NCI-H345 (cell line): ENCODE measurements at places on chromosomes 6 and 20.

- no peak for DNase-seq
Measured at GRCh38 chr20:52441710-52442109, 250.1 kb upstream of the ZFP64 start.

DNA sequence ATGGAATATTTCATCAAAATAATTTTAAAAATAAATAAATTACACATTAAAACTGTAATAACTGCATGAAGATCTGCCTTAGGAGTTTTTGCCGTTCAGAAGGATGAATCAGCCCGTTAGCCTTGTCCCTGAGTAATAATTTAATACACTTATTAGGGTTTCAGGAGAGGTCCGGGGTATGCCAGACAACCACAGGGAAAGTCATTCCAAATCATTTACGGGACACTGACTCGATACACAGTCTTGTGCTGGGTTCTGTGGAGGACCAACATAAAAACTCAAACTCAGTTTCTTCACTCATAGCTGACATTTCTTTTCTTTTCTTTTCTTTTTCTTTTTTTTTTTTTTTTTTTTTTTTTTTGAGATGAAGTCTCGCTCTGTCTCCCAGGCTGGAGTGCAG lies 735 bp upstream of the LY6G6F start:
- no peak for DNase-seq

- DNase-seq: no peak
Measured at GRCh38 chr20:60007464-60007863, 49.2 kb downstream of the CDH26 start.

GRCh38 chr20:39108746-39109145 lies 146.6 kb downstream of the DHX35 start:
- DNase-seq: no peak

- DNase-seq: no peak
Measured at GRCh38 chr6:79687759-79688158, 56.6 kb downstream of the SH3BGRL2 start.

DNA sequence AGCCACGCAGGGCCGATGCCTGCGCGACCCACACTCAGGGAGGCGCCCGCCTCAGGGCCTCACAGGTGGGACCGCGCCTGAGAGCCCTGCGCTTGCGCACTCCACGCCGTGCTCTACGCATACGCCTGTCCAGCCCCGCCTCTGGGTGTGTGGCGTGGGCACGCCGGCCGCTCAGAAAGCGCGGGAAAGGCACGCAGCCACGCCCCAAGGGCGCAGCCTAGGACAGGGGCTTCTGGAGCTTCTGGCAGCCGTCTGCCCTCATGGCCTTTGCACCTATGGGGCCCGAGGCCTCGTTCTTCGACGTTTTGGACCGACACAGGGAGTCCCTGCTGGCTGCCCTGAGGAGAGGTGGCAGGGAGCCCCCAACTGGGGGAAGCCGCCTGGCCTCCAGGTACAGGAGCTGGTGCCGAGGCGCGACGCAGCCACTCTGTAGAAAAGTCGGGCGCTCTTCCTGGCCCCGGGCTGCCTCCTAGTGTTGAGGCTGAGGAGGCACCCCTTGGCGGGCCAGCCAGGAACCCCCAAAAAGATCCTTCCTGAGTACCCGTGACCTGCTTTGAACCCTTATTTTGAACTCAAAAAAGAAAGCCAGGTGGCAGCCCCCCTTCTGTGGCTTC lies at the start of gene SPO11:
TSS of gene SPO11 (plus strand) at position 196 of the 614 bp plus-strand sequence. CDS start at position 261, 65 bp downstream.
- peak; percentile 13 for DNase-seq

GRCh38 chr20:62352402-62353288 lies 14.5 kb downstream of the LAMA5 start:
- peak; percentile 64 for DNase-seq

GRCh38 chr20:34129518-34130162 lies 17.6 kb upstream of the EIF2S2 start:
- peak; percentile 86 for DNase-seq

DNA sequence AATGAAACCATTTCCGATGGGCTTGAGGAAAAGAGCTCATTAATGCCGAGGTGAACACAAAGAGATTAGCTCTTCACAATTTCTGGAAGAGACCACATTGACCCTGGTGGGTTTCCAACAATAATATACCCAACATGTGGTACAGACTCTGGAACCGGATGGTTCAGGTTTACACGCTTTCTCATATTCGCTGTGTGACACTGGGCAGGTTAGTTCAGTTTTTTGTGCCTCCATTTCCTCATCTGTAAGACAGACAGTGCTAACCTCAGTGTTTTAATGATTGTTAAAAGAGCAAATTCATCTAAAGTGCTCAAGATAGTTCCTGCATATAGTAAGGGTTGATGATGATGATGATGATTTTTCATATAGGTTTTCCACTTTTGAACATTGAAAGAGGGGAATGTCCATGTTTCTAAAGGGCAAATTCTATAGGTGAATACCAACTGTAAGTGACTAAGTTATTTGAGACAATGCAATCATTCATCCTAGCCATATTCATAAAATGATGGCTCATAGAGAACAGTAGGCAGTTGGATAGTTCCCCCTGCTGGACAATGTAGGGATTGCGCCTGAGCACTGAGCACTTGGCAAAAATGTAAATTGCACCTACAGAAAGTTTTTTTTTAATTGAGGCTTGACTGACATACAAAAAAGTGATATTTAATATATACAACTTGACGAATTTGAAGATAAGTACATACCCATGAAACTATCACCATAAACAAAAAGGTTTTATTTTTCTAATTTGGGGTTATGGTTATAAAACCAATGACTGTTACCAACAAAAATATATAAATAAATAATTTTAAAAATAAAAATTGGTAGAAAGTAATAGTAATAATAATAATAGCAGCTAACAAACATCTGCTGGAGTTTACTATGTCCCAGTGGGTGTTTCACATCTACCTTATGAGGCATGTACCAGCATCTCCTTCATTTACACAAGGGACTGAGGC lies 2.1 kb upstream of the PERP start:
- DNase-seq: peak; percentile 84
